Activated T-helper 1 cell treated with anti-CD3 and anti-CD28 coated beads, Interleukin-2, amount 50 U/mL, for 16 hours (primary cell): ENCODE measurements at places on chromosomes 5 and 9.

DNA sequence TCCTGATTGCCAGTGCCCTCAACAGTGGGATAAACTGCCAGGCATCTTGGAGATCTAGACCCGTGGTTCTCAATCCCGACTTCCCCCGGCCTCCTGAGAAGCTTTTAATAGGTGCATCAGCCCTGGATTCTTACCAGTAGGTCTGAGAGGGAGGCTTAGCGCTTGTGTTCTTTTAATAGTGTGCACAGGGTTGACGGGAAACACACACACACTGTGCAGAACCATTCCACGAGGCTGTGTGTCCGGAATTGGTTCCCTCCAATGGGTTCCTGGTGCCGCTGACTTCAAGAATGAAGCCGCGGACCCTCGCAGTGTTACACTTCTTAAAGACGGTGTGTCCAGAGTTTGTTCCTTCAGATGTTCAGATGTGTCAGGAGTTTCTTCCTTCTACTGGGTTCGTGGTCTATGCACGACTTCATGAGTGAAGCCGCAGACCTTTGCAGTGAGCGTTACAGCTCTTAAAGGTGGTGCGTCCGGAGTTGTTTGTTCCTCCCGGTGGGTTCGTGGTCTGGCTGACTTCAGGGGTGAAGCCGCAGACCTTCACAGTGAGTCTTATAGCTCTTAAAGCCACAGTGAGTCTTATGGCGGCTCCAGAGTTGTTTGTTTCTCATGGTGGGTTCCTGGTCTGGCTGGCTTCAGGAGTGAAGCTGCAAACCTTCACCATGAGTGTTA lies 46.6 kb upstream of the PRSS3 start:
- no peak for DNase-seq

DNA sequence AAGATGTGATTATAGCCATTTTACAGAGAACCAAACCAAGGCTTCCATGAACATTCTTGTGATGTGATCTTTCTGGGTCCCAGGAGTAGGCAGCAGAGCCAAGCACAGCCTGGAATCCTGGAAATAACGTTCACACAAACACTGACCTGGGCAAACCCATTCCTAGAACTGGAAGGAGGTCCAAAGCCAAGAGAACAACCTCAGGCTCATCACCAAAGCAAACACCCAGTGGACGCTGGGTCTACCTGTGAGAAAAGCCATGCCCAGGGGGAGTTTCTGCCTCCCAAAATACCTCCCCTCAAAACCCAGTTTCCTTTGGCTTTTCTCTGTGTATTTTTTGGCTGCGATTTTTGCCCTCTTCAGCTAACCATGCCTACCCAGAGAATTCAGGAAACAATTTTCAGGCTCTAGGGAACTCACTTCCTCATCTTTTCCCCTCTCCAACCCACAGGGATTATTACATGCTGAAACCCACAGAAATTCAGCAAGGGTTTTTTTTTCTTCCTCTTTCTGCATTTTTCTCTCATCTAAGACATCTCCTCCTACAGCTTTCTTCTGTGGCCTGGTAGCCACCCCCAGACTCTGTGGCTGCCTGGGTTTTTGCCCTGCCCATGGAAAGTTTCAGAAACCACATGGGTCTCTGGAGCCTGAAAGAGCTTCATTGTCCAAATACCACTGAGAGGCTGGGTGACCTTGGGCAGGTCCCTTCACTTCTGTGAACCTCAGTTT lies 75.0 kb downstream of the TNC start:
- DNase-seq, result no peak

- no peak for DNase-seq
Measured at GRCh38 chr9:83020327-83020726, 42.6 kb downstream of the RASEF start.

DNA sequence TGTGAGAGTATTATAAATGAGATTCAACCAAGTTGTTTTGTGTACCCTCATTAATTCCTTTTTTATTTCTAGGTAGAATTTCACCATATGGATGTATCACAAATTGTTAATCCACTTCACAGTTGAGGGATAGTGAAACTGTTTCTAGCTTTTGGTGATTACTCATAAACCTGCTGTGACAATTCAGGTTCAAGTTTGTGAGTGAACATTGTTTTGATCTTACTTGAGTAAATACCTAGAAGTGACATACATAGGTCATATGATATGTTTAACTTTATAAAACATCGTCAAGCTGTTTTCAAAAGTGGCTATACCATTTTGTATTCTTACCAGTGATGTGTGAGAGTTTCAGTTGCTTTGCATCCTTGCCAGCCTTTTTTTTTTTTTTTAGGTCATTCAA lies 112.9 kb downstream of the CAMK4 start:
- no peak for DNase-seq

DNA sequence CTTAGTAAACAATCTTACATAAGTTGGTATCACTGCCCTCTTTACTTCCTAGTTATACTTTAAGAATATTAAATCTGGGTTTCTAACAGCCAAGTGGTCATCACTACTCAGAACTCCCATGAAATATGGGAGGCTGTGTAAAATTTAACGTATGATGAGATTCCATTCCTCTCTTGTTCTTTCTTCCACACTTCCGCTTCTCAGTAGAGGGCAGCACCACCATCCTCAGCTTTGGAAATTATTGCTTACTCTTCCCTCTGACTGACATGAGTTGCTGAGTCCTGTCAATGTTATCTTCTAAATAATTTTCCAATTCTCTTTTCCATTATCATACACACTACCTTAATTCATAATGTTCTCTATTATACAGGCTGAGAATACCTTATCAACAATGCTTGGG lies 194.0 kb downstream of the RFX3 start:
- DNase-seq, result no peak

DNA sequence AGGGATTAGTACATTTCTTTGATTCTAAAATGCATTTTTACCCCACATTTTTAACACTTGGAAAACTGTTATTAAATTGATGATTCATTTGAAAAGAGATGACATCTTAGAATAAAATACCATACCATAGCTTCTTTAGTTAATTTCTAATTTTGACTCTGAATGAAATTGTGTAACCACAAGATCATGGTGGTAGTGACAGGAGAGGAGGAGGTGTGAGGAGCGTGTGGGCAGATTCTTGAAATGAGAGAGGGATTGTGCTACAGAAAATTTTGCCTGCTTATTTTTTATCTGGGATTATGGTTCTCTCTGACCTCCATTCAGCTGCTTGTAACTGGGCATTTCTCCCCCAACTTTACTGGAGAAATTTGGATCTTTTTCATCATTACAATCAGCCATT lies 173.3 kb upstream of the CLINT1 start:
- no peak for DNase-seq

GRCh38 chr5:2182020-2182419 lies 299.3 kb upstream of the IRX4 start:
- no peak for DNase-seq

GRCh38 chr5:115394531-115394930 lies 98.1 kb upstream of the CCDC112 start:
- no peak for DNase-seq

DNA sequence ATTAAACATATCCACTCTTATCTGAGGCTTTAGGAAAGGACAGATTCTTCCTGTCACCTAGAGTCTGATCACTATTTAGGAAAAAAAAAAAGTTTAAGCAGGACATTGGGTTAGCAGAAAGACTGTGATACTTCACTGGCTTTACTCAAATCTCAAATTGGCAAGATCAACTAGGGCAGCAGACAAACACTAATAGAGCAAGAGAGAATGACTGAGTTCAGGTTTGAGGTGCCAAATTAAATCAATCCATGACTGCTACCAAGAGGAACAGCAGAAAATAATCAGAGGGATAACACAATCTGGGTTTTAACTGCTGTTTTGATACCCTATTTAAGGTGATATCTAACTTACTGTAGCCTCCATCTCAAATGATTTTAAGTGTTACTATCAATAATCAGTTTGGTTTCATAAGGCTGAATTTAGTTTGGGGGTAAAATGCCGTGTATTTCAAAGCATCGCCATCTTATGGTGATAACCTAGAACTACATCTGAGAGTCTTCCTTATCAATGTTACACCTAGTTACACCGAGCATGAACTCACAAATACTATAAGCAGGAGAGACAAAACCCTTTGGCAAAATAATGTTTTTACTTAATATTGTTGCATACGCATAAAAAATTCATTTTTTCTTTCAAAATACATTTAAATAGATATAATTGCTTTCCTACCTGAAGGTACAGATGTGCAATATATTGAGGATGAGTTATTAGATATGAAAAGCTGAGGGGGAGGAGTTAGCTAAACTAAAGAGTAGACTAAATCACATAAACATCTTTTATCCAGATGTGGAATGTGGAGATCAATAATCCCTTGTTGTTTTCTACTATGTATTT lies 286.4 kb upstream of the CDH12 start:
- DNase-seq, result no peak

DNA sequence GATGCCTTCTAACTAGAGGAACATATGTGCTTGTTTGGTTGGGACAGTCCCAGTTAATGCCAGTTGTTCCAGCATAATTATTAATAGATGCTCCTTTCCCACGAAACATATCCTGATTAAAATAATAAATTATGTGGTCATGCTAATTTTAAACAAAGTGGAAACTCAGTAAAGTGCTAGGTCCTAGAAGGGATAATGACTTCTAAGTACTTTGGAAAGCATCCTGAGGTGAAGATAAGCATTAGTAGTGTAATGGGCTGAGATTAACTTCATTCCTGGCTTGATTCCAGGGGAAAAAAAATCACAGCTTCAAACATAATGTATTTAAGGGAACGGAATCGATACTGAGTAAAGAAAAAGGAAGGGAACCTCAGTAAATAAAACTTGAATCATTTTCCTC lies 213.7 kb upstream of the SNX2 start:
- no peak for DNase-seq

DNA sequence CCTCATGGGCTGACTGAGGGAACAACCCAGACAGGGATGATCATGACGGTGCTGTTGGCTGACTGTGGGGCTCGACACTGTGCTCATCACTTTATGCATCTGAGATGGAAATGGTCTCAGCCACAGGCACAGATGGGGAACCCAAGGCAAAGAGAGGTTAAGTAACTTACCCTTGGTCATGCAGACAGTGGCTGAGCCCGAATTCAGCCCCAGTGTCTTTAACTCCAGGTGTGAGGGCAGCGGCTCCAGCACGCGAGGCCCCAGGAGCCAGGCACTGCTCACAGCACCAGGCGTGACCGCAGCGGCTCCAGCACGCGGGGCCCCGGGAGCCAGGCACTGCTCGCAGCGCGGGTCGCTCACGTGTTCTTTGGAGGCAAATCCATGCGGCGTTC lies 45.3 kb upstream of the FCN1 start:
- DNase-seq, result no peak

GRCh38 chr5:82820961-82821845 lies 256.0 kb downstream of the TMEM167A start:
- no peak for DNase-seq

DNA sequence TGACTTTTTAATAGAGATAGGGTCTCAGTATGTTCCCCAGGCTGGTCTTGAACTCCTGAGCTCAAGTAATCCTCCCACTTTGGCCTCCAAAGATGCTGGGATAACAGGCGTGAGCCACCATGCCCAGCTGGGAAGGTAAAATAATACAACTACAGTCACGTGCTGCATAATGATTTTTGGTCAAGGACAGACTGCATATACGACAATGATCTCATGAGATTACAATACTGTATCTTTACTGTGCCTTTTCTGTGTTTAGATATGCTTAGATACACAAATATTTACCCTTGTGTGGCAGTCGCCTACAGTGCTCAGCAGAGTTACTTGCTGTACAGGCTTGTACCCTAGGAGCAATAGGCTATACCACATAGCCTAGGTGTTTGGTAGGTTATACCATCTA lies 14.2 kb upstream of the IRF1 start:
- DNase-seq, result no peak

- DNase-seq, result no peak
Measured at GRCh38 chr5:176152191-176152929, 85.9 kb upstream of the SIMC1 start.

DNA sequence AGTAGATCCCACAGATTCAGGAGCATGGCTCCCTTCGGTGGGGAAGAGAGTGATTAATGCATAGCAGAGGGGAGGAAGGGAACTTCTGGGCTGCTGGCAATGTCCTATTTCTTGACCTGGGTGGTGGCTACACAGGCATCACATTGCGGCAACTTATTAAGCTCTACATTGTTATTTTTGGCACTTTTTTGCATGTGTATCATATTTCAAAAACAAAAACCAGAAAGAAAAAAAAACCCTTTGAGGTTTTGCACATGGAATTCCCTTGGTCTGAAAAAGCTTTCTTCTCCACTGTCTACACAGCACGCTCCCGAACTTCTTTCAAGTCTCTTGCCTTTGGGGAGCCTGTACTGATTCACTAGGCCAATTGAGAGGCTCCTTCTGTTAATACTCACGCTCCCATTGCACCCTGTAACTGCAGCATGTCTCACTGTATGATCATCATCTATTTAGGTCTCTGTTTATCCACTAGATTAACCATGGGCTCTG lies 25.1 kb downstream of the CEMIP2 start:
- DNase-seq, result no peak

GRCh38 chr5:6493681-6494454 lies 45.2 kb downstream of the UBE2QL1 start:
- no peak for DNase-seq

DNA sequence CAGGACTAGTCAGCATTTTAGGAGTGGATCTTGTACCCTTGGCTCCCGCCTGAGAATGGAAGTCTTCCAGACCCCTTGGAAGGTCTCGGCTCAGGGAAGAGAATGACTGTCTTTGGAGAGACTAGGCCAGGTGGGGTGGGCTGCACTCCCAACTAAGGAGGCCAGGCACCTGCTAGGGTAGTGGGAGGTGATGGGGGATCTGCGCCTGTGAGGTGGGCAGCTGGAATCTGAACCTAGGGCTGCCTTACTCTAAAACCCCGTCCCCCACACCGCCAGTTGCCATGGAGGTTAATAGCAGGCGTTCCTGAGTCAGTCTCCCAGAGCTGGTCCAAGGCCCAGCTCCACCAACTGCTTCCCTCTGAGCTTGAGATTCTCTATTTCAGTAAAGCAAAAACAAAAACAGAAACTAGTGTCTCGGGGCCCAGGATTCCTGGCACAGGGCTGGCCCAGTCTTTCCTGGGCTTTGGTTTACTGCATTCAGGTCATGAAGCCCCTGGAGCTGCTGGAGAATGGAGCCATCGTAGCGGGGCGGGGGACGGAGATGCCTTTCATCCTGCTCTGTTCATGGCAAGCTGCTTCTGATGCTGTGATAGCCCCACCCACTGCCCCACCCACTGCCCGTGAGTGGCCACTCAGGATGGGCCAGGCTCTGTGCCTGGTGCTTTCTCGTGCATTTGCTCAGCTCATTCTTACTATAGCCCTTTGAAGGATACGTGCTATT lies 57.5 kb downstream of the DAB2IP start:
- no peak for DNase-seq

- DNase-seq, result no peak
Measured at GRCh38 chr5:33934176-33934575, 2.0 kb upstream of the RXFP3 start.

DNA sequence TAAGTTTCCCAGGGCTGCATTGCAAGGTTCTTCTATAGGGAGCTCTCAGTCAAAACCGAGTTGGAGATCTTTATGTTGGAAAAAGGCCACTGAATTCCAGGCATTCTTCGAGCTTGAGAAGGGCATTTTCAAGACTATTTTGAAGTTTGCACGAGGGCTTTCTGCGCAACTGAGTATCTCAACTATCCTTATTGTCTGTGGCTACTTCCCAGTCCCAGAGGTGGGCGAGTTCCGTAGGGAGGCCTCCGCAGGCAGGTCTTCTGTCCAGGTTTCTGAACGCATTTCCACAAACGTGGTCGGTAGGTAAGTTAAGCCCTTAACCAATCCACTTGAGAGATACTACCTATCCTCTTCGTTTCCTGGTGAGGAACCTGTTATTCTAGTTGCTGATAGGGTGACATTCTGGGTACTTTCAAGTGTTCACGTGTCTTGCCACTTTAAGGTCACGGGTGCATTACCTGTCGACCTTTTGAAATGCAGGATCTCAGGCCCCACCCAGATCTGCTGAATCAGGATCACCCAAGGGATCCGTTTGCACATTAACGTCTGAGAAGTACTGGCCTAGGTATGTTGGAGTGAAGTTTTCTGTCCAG lies 51.4 kb upstream of the TJP2 start:
- no peak for DNase-seq
